ENCODE measurements at places on chromosomes 5 and 9.

- no peak for DNase-seq
Observed at GRCh38 chr9:32574858-32575257, 1.9 kb upstream of the NDUFB6 start.

DNA sequence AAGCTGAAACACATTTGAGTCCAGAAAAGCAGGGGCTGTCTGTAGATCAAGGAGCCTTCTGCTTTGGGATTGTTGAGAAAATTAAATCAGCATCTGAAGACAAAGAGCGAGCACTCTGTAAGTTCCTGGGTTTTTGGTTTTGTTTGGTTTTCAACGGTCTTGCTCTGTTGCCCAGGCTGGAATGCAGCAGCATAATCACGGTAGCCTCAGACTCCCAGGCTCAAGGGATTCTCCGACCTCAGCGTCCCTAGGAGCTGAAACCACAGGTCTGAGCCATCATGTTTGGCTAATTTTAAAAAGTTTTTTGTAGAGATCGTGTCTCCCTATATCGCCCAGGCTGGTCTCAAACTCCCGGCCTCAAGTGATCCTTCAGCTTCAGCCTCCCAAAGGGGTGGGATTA lies 266.5 kb upstream of the ADAMTS16 start:
- no peak for DNase-seq

DNA sequence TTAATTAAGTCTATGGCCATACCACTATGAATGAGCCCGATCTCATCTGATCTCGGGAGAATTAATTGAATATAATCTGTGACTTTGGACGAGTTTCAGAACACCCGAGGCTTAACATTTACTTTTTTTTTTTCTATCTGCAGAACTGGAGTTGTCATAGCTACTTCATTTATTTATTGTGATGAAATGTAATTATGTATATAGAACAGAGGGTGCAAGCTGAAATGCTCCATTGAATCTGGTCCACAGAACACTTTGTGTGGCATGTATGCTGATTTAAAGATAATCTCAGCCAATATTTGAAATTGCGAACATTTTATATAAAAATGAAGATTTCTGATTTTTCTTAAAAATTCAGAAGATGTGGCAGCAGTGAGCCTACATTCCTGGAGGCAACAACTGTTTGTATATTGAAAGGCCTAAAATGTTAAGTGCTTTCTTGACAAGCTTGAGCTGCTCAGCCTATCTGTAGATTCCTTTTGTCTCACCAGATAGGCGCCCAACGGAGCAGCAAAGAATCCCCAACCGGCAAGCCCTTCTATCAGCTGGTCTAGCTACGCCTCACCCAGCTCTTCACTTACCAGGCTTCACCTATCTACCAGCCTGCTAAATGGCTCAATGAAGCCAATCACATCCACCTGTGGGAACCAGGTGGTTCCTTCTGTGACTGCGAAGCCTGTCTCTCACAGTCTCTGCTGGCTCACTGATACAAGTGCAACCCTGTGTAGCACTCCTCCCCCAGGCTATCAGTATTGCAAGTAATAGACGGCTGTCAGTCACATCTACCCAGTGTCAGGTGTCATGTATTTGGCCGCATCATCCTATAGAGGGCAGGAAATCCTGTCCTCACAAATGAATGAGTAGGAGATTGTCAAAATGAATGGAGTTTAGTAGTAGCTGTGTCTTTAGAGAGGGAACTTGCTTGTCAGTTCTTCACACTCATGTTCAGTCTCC lies 170.6 kb upstream of the MRPS30 start:
- no peak for DNase-seq

DNA sequence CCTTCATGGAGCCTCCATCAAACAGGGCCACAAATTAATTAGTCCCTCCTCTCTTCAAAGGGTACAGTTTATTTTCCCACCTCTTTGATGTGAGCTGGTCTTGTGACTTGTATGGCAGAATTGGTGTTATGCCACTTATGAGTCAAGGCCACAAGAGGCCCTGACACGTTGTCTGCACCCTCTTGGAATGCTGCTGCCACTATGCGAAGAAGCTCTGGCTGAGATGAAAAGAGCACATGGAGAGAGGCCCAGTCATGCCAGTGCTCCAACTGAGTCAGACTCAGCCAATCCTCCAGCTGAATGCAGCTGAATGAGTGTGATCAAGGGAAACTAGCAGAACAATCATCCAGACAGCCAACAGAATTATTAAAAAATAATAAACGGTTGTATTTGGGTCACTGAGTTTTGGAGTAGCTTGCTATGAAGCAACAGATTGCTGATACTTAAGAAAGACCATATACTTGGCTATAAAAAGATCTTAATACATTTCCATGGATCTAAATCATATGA lies 128.3 kb downstream of the MARCHF11 start:
- DNase-seq, result no peak

GRCh38 chr5:154467655-154468354 lies 10.2 kb downstream of the HAND1 start:
- peak; percentile 83 for DNase-seq

DNA sequence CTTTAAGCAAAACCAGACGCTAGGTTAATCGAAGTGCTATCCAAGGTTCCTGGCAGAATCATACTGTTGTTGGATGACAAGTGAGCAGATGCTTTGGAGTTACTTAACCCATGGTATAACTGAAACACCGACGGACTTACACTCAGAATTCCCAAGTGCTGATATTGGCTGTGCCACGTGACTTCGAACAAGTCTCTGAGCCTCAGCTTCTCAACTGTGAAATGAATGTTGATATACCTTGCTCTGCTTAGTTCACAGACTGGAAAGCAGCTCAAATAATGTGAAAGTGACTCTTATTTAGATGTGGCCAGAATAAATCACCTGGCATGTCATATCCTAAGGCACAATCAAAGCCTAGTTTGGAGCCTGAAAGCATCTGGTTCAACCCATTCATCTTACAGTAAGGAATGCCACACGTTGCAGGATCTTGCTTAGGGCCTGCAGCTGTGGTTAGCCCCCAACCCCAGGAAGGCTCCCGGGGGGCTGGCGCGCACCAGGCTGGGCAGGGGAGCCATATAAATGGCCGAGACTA lies 759 bp downstream of the GEMIN5 start:
- DNase-seq, result no peak

DNA sequence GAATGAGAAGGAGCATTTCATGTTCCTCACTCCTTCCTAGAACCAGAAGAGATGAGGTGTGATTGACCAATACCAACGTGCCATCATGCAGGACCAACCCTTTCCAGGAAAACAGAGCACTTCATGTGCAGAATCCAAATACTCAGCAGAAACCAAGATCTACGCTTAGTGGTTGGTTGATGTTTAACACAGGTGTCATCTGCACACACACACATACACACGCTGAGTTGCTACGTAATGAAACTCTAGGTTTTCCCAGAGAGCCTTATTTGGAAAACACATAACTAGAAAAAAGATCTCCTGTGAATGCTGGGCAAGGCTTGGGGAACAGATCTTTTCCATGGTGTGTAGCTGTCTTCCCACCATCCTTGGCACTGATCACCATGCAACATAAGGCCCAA lies 21.1 kb upstream of the ZNF622 start:
- DNase-seq, result no peak

- peak; percentile 38 for DNase-seq
Observed at GRCh38 chr5:11777096-11777495, 127.2 kb downstream of the CTNND2 start.

DNA sequence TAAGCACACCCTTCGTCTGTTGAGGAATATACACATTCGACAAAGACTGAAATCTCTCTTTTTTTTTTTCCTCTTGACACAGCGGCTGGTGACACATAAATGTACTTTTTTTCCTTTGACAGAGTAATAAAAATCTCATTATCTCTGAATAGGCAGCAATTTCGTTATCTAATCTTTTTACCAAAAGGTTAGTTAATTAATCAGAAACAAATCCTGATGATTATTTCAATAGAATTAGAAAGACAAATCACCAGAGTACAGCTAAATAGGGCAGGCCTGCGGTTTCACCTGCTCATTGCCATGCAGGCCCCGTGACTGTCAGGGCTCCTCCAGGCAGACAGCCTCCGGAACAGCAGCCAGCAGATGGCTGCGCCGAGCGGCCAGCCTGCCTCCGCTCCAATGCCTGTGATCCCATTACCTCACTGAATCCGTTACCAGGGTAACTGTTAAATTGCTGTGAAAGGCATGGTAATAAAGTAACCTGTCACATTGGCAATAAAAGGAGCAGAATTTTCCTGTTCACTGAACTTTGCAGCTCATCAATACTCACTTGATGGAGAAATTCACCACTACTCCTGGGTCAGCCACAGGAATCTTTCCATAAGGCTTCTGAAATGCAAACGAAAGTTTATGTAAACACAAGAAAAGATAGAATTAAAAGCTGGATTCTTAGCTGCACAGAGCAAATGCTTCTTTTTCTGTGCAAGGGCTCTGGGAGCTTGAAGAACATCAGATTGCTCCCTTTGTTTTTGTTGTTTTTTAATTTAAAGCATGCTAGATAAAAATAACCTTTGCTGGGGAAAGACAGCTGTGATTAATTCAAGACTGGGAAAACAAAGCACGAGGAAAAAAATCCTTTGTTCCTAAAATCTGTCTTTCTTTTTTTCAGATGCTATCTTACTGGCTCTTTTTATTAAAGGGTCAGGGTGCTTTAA lies 666.4 kb upstream of the ZNF608 start:
- peak; percentile 75 for DNase-seq

DNA sequence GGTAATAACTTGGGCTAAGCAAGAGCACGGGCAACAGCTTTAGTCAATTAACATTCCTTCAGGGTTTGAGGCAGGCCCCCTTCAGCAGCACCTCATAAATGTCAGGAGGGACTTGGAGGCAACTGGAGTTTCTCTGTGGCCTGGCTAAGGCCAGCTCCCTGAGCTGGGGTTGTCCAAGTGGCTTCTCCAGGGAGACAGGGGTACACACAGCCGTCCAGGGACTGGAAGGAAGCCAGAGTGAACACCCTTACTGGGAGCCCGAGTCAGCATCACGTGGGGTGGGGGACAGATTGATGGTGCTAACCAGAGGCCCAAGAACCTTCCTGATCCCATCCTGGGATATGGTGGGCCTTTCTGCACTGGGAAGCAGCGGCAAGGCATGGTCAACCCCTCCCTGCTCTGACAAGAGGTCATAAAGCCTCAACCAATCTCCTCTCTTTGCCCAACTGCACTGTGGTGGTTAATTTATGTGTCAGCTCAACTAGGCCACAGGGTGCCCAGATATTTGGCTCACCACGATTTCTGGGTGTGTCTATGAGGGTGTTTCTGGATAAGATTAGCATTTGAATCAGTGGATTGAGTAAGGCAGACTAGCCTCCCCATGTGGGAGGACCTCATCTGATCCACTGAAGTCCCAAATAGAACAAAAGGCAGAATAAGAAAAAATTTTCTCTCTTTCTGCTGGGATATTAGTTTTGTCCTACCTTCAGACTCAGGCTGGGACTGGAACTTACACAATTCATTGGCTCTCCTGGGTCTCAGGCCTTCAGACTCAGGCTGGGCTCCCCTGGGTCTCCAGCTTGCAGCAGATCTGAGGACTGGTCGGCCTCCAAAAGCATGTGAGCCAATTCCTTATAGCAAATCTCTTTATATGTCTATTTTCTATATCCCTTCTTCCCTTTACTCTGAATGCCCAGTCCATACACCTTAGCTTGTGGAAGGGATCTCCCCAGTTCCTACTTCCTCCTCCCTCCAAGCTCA lies 127.2 kb upstream of the LARP1 start:
- DNase-seq, result peak; percentile 62

- peak; percentile 18 for DNase-seq
Observed at GRCh38 chr9:116482740-116483139, 204.4 kb upstream of the TRIM32 start.

- no peak for DNase-seq
Observed at GRCh38 chr9:17905366-17905765, 326.5 kb downstream of the SH3GL2 start.

GRCh38 chr5:156879665-156880285 lies 29.7 kb downstream of the PPP1R2B start:
- DNase-seq, result no peak

- no peak for DNase-seq
Observed at GRCh38 chr9:68533678-68534077, 7.0 kb downstream of the TMEM252 start.

- DNase-seq, result peak; percentile 80
Observed at GRCh38 chr5:160837749-160838593, 14.0 kb downstream of the ATP10B start.

GRCh38 chr5:24642022-24642421 lies 2.8 kb downstream of the CDH10 start:
- DNase-seq, result peak; percentile 54

DNA sequence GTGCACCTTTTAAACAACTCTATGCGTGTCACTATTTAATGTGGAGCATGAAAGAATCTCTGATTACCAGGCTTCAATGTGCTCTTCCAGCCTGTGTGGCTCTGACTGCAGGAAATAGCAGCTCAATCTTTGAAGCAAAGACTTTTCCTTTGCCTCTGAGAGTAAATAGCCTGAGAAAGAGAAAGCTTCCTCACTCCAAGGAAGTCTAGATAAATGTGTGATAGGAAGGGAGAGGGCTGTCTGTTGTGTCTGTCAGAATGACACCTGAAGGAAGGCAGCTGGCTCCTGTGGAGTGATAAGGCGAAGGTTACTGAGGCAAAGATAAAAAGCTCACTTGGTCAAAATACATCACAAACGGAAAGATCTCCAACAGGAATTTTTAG lies 205.3 kb upstream of the HAPLN1 start:
- no peak for DNase-seq

DNA sequence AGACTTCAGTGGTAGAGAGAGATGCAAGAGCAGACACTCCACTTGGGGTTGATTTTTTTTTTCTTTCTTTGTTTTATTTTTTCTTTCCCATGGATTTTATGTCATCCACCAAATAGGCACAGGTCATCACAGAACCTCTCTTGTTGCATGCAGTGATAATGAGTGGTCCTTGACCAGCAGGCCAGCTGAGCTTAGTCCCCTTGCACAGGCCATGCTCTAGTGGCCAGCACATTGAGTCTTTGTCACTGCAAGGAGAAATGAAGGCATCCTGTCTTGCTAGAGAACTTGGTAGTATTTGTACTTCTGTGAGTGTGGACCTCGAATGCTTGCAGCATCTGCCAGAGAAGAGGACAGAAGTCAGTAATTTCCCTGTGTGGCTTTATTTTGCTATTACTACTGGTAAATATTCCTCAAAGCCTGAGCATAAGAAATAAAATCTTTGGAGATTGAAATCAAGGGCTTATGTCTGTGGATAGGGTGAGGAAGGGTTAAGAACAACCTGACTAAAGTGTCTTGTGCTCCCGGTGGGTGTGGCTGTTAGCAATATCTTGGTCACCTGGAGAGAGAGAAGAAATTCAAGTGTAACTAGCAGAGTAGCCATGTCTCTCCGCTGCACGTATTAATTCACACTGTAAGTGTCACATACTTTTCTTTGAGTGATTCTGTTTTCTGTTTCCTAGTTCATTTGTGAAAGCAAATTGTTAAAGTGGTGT lies 45.3 kb upstream of the NCS1 start:
- DNase-seq, result no peak

Measured in MCF 10A (cell line).